ENCODE measurements at places on chromosomes 13 and 19.

- no peak for DNase-seq
These were observed 644 bp downstream of the MED26 start for GRCh38 chr19:16627193-16627927.

- DNase-seq: no peak
These were observed 131.1 kb downstream of the FOXO1 start for GRCh38 chr13:40535345-40535836.

DNA sequence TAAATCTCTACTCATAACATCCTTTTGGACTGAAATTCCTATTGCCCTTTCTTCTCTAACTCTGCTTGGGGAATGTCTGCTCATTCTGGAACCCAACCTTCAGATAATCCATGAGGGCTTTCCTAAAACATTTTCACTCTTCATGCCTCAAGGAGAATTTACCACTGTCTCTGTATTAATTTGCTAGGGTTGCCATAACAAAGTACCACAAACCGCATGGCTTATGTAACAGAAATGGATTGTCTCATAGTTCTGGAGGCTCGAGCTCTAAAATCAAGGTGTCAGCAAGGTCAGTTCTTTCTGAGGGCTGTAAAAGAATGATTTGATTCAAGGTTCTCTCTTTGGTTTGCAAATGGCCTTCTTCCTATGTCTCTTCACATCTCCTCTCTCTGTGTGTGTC, 209.7 kb downstream of the LACC1 start:
- no peak for DNase-seq

GRCh38 chr19:5522106-5522505, 45.6 kb downstream of the TINCR start:
- no peak for DNase-seq

DNA sequence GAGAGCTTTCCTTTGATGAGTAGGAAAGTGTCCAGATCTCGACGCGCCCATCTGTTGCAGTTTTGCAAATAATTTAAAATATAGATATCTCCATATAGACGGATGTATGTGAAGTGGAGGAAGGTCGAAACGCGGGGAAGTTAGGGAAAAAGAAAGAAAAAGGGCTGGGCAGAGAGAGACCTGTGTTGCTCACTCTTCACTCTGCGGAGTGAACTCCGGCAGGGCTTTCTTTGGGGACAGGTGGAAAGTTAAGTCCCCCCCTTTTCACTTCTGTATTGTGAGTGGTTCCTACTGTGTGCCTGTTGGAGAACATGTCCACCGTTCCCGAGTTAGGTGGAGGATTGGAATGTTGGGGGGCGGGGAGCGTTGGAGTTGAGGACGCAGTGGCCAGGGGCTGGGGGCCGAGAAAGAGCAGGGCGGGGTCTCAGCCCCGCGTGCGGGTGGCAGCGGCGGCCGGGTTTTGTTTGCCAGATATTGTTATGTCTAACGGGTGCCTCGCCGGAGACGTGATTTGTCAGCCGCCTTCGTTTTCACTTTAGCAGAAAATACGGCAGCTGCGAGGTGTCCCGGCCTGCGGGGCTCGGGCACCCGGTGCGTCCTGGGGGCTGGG, 145.1 kb upstream of the ZNF536 start:
- no peak for DNase-seq

DNA sequence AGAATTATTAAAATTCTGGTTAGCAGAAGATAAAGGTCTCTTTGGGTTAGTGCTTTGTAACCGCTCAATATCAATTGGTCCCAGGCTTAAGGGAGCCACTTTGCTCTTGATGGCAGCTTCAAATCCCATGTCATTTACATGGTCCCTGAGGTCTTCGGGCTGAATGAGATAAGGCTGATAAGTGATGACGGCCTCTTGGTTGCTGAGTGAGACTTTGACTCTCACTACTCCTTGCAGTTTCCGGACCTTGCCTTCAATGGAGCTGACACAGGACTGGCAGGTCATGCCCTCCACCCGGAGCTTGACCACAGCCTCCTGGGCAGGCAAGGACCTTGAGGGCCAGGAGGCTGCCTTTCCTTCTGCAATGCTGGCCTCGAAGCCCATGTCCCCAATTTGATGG, 36.8 kb downstream of the ATP7B start:
- no peak for DNase-seq

- no peak for DNase-seq
These were observed 113.4 kb downstream of the UFM1 start for GRCh38 chr13:38463048-38463447.

- DNase-seq: no peak
These were observed 21.0 kb downstream of the SERP2 start for GRCh38 chr13:44394658-44395057.

DNA sequence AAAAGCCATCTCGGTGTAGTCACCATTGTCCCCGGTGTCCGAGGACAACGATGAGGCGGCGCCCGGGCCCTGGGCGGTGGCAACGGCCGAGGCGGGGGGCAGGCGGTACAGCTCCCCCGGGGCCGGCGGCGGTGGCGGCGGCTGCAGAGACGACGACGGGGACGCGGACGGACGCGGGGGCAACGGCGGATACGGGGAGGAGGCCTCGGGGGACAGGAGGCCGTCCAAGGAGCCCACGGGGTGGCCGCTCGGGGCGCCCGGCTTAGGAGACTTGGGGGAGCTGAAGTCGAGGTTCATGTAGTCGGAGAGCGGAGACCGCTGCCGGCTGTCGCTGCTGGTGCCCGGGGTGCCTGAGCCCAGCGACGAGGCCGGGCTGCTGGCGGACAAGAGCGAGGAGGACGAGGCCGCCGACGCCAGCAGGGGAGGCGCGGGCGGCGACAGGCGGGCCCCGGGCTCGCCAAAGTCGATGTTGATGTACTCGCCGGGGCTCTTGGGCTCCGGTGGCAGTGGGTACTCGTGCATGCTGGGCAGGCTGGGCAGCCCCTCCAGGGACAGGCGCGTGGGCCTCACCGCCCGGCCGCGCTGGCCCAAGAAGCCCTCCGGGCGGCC, 3.5 kb downstream of the IRS2 start:
- no peak for DNase-seq

DNA sequence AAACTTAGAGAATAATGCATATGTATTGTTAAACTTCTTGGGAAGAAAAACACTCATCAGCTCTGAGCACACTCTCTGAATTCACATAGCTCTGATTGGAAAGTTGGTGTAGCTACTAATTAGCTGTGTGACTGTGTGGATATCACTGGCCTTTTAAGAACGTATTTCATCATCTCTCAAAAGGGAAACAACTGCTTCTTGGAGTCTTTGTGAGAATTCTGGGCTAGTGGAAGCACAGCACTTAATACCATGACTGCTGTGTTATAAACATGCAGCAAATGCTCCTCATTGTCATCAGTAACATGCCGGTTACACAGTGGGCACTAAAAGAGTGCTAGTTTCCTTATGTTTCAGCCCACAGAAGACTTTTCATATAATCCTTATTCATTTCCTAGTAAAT, 220.9 kb upstream of the CSNK1A1L start:
- DNase-seq: no peak

DNA sequence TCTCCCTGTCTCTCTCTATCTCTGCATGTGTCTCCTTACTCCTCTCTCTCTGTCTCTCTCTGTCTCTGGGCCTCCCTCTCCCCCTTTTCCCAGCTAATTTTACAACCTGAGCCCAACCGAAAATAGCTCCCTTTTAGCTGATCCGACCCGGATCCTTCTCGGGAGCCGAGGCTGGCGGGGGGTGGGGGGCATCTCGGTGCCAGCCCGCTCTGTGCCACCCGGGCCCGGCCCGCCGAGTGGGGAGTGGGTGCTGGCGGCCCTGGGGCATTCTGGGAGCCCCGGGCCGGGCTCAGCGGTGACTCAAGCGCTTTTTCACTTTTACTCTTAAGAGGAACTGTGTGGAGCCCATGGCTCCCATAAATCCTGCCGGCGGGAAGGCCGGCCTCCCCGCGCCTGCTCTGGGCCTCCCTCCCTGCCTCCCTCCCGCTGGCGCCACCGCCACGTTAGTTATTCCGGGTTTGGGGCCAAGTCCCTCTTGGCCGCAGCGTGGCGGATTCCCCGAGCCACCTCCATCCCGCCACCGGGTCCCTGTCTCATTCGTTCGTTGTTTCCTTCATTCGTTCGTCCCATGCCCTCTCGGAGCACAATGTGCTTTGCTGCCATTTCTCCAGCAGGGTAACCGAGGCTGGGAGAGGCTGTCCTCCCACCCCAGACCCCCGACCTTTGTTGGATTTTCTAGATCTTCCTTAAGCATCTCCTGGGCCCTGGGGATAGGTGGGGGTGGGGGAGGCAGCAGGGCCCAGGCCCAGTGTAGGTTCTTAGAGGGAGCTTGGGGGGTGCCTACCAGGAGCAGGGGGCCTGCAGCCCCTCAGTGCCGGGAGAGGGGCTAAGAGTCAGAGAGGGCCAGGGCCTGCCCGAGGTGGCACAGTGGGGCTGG, 3.2 kb downstream of the NFIC start:
- DNase-seq: no peak

DNA sequence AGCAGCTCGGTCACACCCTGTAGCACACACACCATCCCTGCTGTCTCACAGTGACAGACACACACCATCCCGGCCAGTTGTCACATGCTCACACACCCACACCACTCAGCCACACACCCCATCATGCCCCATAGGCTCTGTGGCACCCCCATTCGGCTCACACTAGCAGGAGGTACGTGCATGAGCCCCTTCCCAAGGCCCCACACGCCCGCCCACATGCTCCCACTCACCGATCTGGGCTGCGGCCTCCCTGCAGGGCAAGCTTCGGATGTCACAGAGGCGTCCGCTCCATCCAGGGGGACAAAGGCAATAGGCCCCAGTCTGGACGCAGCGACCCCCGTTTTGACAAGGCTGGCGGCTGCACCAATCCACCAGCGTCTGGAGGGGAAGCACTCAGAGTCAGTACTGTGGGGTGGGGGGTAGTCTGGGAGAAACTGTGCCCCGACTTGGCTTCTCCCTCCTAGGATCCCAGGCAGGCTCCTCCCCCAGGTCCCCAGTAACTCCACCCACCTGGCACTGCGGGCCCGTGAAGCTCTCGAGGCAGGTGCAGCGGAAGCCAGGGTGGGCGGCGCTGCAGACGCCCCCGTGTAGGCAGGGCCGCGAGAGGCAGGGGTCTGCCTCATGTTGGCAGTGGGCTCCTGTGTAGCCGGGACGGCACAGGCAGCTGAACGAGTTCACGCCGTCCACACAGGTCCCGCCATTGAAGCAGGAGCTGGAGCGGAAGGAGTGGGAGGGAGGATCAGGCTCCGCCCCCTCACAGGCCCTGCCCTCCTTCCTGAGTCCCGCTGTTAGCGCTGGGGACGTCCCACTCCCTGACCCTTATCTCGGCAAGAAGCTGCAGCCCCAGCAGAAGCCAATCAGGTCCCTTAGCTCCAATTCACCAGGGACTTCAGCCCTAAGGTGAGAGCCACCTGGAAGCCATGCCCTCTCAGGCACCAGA, 20.1 kb downstream of the NOTCH3 start:
- no peak for DNase-seq

DNA sequence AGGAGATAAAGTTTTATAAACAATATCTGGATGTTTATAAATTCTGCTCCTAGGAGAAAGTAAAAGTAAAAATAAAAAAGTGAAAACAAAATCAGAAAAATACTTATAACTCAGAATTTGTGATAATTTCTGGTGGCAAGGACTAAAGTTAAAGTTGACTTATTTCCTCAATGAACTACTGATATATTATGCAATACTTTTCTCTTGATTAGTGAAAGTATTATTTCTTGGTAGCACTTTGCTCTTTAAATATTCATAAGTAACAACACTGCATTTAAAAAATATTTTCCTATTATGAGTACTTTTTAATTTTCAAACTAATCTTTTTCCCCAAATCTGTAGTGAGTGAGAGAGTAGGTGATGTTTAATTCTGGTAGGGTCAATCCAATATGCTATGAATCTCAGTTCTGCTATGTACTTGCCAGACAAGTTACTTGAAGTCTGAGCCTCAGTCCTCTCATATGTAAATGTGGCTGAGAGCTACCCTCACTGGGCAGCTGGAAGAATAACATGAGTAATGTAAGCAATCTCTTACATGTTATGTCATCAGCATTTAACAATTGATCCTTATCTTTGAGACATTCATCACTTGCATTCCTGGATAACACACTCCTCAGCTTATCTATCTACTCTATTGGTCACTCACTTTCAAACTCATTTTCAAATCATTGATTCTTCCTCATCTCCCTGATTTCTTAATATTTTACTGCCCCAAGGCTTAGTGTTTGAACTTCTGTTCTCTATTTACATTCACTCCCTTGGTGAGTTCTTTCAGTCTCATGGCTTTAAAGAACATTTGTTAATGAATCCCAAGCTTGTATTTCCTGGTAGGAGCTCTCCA, 239.0 kb downstream of the RGCC start:
- DNase-seq: no peak

GRCh38 chr19:17997969-17998826, 9.8 kb upstream of the ARRDC2 start:
- DNase-seq: no peak

- no peak for DNase-seq
These were observed 41.0 kb downstream of the KL start for GRCh38 chr13:33057019-33057780.

DNA sequence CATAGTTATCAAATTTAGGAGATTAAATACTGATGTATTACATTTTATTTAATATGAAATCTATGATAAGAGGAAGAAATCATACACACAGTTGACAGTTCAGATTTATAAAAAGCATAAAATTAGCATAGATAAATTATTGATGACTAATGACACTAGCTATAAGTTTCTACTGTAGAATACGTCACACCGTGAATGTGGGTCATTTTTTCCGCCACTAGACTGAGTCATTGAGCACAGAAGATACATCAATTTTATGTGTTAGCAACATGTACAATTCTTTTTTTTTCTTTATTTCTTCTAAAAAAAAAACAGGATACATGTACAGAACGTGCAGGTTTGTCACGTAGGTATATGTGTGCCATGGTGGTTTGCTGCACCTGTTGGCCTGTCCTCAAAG, 22.2 kb downstream of the AP2S1 start:
- no peak for DNase-seq
